ENCODE measurements at places on chromosomes 5 and 9.

DNA sequence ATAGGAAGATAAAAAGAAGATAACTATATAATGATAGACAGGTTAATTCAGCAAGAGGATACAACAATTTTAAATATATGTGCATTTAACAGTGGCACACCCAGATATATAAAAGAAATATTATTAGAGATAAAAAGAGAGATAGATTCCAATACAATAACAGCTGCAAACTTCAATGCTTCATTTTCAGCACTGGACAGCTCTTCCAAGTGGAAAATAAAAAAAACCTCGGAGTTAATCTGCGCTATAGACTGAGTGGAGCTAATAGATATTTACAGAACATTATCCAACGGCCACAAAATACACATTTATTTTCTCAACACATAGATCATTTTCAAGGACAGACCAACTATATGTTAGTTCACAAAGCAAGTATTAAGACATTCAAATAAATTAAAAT lies 1229.5 kb upstream of the CDH6 start:
- DNase-seq: no peak

DNA sequence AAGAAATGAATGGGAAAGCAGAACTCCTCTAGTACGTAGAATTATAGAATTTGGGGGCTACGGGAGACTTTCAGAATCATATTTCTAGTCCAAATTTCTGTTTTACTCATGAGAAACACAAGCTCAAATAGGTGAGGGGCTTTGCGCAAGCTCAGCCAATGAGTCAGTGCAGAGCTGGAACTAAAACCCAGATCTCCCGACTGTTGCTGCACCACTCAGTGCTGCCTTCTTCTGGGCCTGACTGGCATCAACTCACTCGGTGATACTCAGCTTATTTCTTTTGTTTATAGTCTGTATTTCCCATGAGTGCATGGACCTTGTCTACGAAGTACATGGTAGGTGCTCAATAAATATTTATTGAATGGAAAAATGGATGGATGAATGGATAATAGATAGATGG lies 280.2 kb downstream of the CDK5RAP2 start:
- DNase-seq: no peak

- no peak for DNase-seq
These were observed 692.5 kb upstream of the ADAMTS16 start for GRCh38 chr5:4447657-4448056.

GRCh38 chr9:21817176-21817575 lies 14.7 kb downstream of the MTAP start:
- DNase-seq: peak; percentile 54

- DNase-seq: peak; percentile 84
These were observed 17.0 kb upstream of the ERGIC1 start for GRCh38 chr5:172816925-172817562.

- no peak for DNase-seq
These were observed 38.8 kb upstream of the CCDC112 start for GRCh38 chr5:115335301-115335700.

- peak; percentile 57 for DNase-seq
These were observed 66.5 kb upstream of the HSPA9 start for GRCh38 chr5:138641547-138642298.

DNA sequence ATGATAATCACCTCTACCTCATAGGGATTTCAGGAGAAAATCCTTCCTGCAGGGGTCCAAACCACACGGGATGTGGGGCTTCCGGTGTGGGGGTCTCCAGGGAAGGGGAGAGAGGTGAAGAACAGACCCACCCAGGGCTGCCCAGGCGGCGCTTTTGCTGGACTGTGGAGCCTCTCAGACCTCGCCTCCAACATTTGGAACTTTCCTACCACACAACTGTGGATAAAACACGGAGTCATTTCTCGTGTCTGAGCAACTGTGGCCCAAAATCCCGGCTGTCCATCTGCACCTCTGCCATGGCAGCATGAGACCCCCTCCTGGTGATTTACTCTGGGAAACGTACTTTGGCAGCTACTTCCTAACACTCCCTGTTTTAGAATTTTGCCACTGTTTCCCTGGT lies 307.8 kb upstream of the IRX4 start:
- no peak for DNase-seq

DNA sequence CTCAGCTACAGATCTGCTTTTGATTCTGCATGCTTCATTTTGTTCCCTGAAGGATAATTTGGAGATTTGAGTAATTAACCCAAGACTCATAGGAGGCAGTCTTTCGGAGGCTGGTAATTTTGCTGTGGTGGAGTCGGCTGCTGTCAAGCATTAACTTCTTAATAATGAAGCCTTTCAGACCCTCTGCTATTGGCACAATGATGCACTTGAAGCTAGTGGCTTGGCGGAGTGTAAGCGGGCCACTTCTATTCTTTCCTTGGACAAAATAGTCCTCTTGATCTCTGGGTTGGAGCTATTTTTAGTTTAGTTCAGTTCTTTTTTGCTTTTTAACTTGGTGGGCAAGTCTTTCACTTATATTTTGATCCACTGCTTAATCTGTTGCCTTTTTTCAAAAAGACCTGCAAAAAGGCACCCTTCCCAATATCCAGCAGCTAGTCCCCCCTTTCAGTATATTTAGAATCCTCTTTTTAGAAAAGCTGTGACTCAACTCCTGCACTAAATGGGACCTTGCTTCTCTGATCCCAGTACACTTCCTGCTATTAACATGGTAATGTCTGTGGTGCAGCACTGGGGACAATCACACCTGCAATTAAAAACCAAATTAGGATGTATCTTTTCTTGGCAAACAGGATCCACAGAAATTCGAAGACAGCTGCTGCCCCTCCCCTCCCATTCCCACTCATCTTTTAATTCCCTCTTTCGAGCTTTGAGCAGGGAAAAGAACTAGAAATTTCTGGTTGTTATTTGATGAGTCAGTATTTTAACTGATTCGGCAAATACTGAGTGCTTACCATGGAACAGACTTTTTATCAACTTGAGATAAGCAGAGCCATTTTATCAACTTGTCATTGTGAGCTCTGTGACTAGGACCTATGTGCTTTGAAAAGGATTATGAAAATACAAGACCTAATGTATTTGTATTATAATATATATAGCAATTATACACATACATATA lies 169.4 kb upstream of the ANKRD55 start:
- no peak for DNase-seq

DNA sequence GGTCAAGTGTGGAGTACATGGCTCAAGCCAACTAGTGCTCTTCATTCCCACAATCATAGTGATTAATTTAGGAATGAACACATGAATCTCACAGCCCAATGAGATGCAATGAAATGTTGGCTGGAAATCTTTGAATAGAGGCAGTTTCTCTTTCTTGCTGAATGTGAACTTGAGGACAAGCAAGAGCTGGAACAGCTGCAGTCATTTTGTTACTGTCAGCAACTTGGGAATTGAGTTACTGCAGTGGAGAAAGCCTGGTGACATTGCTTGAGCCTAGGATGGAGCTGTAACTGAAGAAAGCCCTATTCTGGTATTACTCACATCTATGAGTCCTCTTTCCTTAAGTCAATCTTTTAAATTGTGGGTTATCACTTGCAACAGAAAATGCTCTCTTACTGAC lies 62.3 kb downstream of the YIPF5 start:
- DNase-seq: no peak

GRCh38 chr9:15132091-15132490 lies 174.9 kb downstream of the TTC39B start:
- no peak for DNase-seq

DNA sequence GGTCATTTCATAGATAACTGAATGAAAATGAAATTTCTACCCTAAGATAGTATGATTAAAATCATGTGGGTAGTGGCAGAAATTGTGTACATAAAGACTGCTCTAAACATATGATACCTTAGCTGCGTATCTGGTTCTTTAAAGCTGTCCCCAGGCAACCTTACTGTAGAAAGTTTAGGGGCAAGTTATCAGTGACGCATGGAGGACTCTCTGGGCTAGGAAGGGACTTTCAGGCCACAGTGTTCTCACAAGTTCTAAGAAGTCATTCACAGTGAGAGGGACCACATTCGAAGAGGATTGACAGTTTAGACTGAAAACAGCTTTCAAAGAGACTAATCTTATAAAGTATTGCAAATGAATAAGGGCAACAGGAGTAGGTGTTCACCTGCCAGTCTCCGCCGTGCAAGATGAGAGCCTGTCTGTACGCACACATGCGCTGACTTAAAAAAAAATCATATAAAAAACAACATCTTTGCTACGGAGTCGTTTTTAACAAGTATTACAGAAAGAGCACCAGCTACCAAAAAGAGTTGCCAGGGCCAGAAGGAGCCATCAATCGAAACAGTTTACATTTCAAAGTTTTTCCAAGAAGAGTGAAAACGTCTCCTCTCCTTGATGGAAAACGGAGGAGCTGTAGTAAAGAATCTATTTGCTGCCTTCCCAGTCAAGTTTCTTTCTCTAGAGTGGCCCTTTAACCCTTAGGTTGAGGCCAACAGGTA lies 146.3 kb downstream of the CETN3 start:
- no peak for DNase-seq

DNA sequence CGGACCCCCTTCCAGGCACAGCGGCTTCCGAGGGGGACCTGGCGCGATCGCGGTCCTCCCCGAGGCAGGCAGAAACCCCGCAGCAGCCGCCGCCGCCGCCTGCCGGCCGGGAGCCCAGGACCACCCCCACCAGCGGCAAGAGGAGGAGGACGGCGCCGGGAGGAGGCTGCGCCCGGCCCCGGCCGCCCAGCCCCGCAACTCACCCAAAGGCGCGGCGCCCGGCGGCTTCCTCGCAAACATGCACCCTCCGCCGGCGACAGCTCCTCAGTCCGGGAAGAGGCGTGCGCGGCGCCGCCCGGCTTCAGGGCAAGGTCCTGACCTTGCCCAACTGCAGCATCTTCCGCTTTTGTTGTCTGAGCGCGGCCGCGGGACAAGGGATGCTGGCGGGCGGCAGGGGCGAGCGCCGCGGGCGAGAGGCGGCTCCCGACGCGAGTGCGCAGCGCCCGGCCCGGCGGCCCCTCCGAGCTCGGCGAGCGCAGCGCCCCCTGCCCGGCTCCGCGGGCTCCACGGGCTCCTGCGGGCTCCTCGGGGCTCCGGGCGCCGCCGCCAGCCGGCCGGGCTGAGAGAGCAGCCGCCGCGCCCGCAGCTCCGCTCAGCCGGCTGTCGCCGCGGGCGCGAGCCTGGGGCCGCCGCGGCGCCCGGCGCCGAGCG lies 507 bp downstream of the CTNND2 start:
- DNase-seq: no peak

DNA sequence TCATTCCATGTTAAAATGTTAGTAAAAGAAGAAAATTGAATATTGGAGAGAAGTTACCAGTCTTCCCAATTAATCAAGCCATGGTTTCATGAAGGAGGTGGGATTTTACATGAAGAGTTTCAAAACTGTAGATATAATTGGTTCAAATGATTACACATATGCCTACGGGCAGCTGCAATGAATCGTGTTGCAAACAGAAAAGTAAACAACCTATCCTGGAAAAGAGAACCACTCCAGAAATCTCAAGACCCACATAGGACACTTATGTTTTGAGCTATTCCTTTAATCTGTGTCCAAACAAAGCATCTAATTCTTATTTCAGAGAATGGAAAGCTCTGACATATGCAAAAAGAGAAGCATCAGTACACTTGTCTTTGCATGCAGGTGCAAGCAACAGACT lies 340.2 kb downstream of the NDUFS4 start:
- no peak for DNase-seq

GRCh38 chr5:135833961-135834638 lies 363 bp upstream of the SLC25A48 start:
- no peak for DNase-seq

- DNase-seq: peak; percentile 54
These were observed 1082.5 kb upstream of the WWC1 start for GRCh38 chr5:167208911-167209310.

- peak; percentile 33 for DNase-seq
These were observed 19.6 kb downstream of the ZNF131 start for GRCh38 chr5:43140286-43140685.

GRCh38 chr9:36314740-36315139 lies 56.5 kb upstream of the GNE start:
- no peak for DNase-seq

GRCh38 chr5:109167586-109167985 lies 242.2 kb downstream of the PJA2 start:
- DNase-seq: no peak

- no peak for DNase-seq
These were observed 821.2 kb downstream of the PTPRD start for GRCh38 chr9:9791611-9792010.

GRCh38 chr9:72443855-72444254 lies 77.6 kb upstream of the TMC1 start:
- DNase-seq: peak; percentile 45

DNA sequence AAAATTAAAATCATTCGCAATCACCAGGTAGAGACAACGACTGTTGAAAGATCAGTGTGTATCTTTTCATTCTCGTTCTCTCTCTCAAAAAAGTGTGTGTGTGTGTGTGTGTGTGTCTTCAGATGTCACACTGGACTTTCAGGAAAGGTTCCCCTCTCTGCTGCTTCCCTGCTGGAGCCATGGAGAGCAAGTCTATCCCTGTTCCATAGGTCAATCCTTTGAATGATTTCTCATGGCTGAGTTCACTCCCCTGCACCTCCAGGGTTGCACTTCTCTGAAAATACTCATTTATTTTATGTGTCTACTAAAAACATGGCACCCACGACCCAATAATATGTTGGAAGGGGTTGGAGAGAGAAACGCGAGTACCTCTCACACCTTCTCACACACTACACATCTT lies 28.2 kb downstream of the IRF1 start:
- no peak for DNase-seq

DNA sequence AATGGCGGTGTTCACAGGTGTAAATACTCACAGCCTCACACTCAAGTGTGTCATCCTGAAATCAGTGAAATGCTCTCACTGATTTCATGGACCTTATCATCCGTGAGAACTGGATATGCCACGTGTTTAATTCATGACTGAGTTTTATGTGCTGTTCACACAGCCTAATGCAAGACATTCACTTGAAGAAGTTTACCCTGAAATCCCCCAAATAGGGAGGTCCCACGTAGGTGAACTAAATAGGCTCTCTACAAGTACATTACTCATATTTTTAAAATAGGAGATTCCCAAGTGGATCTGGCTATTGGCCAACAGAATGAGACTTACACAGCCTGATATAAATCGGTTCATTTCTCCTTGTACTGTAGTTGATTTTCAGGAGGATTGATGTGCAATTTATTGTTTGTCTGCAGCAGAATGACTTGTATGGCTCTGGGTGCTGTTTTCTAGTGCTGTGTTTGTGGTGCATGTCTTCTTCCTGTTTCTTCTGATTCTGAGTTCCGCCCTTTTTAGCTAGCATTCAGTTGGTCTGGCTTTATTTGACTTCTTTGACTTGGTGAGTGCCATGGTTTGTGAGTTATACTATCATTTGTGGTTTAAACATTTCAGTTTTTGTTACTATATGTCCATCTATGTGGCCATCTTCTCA lies 25.1 kb downstream of the TRIO start:
- no peak for DNase-seq

DNA sequence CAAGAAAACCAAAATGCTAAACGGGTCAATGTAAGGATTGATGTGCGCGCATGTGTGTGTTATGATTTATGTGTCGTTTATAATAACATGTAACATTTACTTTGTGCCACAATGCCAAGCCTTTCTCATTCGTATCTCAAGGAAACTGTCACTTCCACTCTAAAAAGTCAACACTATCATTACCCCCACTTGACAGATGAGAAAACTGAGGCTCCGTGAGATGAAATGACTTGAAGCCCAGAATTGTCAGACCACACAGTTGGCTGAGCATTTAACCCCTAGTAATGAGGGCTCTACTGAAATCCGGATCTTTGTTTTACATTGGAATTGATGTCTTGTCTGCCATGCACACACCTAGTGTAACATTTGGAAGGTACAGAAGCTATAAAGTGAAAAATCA lies 95.0 kb upstream of the LMX1B start:
- DNase-seq: no peak
